ENCODE measurements at places on chromosomes 3 and 15. TPM values are rescaled to one million over a fixed set of nuclear protein-coding genes. Genes with fewer than 3 reads are reported as not detected.

DET1 gene
- 7.3 TPM for total RNA-seq

RGMA gene
- 10.6 TPM for total RNA-seq

RAB7A gene
- 302 TPM for total RNA-seq

MEGF11 gene
- total RNA-seq: 0.19 TPM

EXD1 gene
- not detected for total RNA-seq

RAD51 gene
- total RNA-seq: 13.1 TPM

LRRK1 gene
- 60.1 TPM for total RNA-seq

THAP10 gene
- 1.2 TPM for total RNA-seq

HHATL gene
- not detected for total RNA-seq

TF gene
- 0.51 TPM for total RNA-seq

BLOC1S6 gene
- 21.3 TPM for total RNA-seq
